ENCODE measurements at places on chromosomes 3 and 15.
A peak's percentile ranks its signal among the peaks of the same experiment; 100 is the strongest.

GRCh38 chr15:101113114-101114005, 138.5 kb downstream of the CHSY1 start:
- no peak for DNase-seq

DNA sequence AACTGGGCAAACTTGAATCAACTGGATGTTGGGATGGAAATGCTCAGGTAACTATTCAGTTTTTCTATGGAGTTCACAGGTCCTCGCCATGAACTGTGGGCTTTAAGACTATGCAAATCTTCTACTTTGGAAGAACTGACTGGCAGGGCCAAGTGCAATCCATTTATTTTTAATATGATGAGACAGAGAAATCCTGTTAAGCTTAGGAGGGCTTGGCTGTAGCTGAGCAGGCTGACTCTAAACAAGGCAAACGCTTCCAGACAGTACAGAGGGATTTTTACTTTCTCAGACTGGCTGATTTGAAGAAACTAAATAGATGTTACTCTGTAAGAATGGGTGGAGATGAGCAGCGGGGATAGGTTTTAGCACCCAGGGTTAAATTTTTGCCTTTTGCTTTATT, 194.2 kb upstream of the ICE2 start:
- no peak for DNase-seq

- no peak for DNase-seq
Measured at GRCh38 chr15:77004189-77004588, 9.3 kb downstream of the PSTPIP1 start.

GRCh38 chr15:30042556-30042955, 40.2 kb upstream of the GOLGA8J start:
- no peak for DNase-seq

- no peak for DNase-seq
Measured at GRCh38 chr3:187447737-187448136, 79.6 kb downstream of the RTP4 start.

- no peak for DNase-seq
Measured at GRCh38 chr3:194386648-194387047, 12.4 kb downstream of the GP5 start.

GRCh38 chr15:31179693-31180092, 78.2 kb upstream of the TRPM1 start:
- no peak for DNase-seq

- DNase-seq, result no peak
Measured at GRCh38 chr3:115916866-115917265, 293.6 kb downstream of the GAP43 start.

- DNase-seq, result no peak
Measured at GRCh38 chr3:67661089-67661488, 6.7 kb upstream of the SUCLG2 start.

DNA sequence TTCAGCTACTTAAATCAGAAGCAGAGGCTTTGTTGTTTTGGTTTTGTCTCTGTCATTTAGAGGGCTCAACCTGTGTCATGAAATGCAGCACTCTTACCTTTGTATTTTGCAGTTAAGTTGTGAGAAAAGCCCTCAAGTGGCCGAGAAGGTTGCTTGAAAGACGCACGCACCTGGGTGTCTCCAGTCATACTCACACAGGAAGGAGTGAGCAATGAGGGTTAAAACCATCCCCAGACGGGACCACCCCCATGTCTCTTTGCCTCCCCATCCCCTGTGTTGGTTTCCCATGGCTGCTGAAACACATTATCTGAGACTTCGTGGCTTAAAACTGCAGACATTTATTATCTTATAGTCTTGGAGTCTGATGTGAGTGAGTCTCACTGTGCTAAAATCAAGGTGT, 376.1 kb upstream of the CFAP20DC start:
- no peak for DNase-seq

- DNase-seq, result no peak
Measured at GRCh38 chr15:100926971-100927756, 8.0 kb downstream of the LRRK1 start.

DNA sequence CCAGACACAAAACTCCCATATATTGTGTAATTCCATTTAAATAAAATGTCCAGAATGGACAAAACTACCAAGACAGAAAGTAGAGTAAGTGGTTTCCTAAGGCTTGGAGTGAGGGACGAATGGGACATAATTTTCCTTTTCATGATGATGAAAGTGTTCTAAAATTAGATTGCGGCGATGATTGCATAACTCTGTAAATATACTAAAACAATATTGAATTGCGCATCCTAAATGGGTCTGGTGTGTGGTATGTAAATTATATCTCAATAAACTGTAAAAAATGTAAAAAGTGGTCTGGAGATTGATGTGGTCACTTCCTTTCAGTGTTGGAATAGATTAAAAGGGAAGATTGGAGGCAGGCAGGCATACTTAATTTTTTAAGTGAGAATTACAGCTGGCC, 105.9 kb upstream of the KCNAB1 start:
- DNase-seq, result no peak

- no peak for DNase-seq
Measured at GRCh38 chr3:32384938-32385337, 6.7 kb upstream of the CMTM7 start.

- no peak for DNase-seq
Measured at GRCh38 chr15:95078003-95078402, 846.6 kb downstream of the MCTP2 start.

DNA sequence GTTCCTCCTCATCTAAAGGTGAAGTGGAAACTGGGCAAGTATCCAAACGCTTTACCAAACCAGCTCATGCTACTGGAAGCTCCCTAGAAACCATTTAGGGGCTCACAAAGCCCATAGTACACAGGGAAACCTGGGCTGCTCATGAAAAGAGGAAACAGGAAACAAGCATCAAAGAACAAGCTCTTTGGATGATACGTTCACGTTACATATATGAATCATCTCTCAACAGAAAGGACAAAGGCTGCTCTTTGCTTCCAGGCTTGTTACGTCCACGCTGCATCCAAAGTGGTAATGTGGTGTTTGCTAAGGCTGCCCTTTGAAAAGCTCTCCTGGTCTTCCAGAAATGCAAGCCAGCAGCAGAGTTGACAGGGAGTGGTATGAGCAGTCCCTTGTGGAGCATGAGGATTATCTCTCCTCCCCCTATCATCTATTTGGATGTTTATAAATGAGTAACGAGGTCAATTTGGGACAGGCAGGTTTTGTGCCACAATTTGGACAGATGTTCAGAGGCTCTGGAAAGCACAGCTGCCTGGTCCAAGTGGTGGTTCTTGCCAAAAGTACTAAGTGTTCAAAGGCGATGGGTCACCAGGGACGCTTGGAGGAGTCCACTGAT, 98.0 kb upstream of the RORA start:
- no peak for DNase-seq

DNA sequence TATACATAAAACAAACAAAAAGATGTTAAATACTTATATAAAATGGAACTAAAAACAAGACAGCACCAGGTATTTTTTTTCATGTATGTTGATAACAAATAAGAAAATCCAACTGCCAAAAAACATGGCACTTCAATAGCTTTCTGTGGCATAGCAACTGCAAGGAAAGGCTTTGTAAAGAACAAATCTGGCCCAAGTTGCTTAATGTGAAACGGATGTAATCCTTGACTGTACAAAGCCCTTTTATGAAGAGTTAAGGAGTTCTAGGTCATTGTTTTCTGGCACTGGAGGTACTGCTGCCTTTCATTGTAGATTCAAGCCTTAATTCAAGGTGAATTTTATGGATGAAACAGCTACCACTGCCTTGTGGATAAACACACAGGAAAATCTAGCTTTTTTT, 68.8 kb upstream of the SLC12A8 start:
- no peak for DNase-seq

DNA sequence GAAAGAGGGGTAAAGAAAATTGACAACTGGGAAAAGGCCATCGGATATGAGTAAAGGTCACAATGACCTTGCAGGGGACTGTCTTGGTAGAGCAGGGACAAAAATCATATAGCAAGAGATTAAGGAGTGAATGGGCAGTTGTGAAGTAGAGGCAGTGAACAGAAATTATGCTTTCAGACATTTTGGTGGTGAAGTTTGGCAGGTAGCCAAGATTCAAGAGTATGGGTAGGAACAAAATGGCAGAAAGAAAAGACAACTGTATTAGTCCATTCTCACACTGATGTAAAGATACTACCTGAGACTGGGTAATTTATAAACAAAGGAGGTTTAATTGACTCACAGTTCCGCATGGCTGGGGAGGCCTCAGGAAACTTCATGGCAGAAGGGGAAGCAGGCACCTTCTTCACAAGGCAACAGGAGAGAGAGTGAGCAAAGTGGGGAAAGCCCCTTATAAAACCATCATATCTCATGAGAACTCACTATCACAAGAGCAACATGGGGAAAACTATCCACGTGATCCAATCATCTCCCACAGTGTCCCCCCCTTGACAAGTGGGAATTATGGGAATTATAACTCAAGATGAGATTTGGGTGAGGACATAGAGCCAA, 84.0 kb downstream of the CGNL1 start:
- no peak for DNase-seq

DNA sequence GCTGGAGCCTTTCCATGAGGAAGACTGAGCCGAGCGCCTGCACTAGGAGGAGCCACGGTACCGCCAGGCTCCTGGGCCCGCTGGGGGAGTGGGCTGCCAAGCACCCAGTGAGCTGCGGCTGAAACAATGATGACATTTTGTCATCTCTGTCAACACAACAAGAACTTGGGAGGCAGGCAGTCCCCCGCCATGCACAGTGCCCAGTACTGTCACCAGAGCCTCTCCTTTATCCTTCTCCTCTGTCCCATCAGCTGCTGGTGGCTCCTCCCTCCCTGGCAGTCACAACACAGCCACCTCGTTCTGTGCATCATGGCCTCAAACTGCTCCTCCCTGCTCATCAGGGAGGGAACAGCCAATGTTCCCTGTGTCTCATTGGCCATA, 34.0 kb upstream of the PCSK6 start:
- no peak for DNase-seq

DNA sequence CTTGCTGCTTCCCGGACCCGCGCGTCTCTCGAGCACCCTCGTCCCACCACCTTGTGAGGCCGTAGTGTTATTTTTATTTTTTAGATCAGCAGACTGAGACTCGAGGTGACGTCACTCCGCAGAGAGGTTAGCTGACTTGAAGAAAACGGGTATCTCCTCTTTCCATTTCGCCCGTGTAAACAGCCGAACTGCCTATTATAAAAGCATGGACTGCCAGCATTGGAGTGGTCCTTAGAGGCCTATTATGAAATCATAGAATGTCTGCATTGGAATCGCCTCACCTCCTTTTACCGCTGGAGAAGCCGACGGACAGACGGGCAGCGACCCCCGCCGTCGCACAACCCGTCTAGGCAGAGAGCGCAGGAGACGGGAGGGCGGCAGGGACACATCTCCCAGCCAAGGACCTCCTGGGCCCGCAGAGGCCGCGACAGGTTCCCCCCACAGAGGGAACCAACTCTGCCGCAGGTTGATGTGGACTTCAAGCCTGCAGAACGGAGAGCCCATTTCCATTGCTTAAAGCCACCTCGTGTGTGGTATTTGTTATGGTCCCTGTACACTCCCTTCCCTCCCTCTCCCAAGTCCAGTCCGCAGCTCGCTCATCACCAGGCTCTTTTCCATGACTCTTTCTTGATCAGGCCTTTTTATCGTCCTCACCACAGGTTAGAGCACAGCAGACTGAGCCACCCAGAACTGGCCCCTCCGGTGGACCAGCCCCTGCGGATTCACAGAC, 540 bp upstream of the PPP1R2 start:
- no peak for DNase-seq

GRCh38 chr3:20064796-20065564, 24.7 kb downstream of the KAT2B start:
- DNase-seq, result no peak

GRCh38 chr15:99717161-99718009, 15.9 kb downstream of the LYSMD4 start:
- no peak for DNase-seq

DNA sequence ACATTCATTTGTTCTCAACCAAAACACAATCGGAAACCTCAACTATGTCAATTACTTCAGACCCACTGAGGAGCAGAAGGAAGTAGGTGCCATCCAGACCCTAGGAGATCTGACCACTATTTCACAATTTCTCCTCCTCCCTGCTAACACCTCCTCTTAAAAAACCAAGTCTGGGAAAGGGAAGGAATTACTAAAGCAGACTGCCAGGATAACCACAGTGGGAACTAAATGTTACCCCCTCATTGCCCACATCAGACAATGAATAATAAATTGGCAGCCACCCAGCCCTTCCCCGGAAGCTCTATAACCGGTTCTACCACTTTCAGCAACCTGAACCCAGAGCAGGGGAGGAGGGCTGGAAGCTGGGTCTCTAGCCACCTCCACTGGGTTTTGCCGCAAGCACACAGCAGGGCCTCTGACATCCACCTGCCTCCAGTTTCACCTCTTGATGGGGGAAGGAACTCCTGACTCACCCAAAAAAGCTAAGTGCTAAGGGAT, 17.6 kb downstream of the C15orf62 start:
- peak; percentile 51 for DNase-seq

DNA sequence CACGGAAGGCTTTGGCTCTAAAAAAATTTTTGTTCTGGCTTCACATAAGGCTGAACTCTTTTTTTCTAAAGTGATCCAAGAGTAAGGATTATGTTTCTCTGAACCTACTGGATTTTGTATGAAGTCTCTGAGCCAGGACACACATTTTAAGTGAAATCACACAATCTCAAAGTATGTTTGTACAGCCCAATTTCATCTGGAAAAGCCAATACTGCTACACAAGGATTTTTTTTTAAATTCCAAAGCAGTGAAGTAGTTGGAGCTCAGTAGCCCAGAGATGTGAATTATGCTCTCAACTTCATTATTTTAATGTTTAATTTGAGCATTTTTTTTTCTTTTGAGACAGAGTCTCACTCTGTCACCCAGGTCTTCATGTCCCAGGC, 243.9 kb downstream of the FAM43A start:
- DNase-seq, result no peak

DNA sequence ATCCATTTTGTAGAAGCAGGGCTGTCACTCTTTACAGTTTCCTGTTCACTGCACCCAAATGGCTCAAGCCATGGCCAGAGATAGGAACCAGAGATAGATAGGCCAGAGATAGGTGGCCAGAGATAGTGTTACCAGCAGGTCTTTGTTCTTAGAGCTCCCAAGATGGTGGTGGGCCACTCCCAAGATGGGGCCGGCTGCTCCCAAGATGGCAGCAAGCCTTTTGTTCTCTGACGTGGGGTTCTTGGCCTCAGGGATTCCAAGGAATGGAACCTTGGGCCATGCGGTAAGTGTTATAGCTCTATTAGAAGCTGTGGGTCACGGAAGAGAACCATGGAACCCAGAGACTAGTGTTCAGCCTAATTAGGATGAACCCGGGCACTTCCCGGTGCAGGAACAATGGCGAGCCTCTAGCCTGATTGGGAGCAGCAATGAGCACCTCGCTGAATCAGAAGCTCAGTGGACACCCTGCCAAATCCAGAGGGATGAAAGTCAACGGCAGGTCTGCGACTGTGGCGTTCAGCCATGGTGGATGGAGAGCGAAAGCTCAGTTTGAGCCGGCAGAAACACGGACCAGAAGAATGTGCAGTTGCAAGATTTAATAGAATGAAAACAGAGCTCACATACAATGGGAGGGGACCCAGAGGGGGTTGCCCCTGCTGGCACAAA, 45.0 kb upstream of the CD96 start:
- no peak for DNase-seq

DNA sequence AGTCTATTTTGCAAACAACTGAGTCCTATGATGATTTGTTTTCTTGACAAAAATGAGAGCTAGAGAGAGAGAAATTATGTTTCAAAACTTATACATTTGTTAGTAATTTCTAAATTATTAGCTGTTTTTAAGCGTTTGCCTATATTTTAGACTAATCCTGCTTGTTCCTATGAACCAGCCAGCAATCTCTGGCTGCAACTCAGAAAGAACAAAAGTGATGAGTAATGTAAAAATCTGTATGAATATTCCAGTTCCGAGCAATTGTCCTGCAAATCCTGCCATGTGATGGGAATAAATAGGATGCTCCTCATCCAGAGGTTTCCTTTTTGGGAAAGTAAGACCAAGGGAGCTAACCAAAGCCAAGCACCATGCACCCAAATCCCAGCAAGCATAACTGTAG, 228.3 kb upstream of the GBE1 start:
- no peak for DNase-seq

Data from T-helper 2 cell (primary cell).